ENCODE measurements at places on chromosomes 12 and 14.

- DNase-seq = no peak
Observed at GRCh38 chr14:43336351-43336750, 1170.7 kb downstream of the FSCB start.

DNA sequence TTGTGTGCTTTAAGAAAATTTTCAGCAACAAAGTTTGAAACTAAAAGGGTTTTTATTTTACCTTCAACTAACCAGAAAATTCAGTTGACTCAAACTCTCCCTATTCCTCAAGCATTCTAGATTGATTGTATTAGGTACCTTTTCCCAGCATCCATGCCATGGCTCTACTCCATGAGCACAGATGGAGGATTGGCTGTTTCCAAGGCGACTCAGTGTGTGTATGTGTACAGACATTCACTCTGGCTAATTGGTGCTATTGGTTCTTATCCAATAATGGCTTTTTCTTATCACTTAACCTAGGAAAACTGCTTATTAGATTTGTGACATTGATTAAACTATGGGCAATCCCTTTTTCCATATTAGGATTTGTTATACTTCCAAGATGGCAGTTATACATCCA is 202.6 kb downstream of the ANO6 start:
- no peak for DNase-seq

- no peak for DNase-seq
Observed at GRCh38 chr12:115147916-115148315, 463.9 kb upstream of the TBX3 start.

DNA sequence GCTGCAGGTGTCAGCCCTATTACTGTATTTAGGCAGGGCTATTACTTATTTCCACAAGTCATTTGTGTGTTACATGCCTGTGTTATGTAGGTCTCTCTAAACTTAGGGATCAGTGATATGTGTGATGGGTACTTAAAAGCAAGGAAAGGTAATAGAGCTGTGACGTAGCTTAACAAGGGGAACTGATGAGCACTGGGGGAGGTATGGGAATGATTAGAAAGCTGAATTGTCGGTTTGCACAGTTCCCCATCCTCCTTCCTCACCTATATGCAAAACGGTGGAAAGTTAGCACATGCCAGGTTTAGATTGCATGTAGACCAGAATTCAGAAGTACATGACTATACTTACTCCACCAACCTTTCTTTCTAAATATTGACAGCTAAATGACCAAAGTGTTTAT is 494.3 kb upstream of the GARIN6 start:
- DNase-seq = no peak

DNA sequence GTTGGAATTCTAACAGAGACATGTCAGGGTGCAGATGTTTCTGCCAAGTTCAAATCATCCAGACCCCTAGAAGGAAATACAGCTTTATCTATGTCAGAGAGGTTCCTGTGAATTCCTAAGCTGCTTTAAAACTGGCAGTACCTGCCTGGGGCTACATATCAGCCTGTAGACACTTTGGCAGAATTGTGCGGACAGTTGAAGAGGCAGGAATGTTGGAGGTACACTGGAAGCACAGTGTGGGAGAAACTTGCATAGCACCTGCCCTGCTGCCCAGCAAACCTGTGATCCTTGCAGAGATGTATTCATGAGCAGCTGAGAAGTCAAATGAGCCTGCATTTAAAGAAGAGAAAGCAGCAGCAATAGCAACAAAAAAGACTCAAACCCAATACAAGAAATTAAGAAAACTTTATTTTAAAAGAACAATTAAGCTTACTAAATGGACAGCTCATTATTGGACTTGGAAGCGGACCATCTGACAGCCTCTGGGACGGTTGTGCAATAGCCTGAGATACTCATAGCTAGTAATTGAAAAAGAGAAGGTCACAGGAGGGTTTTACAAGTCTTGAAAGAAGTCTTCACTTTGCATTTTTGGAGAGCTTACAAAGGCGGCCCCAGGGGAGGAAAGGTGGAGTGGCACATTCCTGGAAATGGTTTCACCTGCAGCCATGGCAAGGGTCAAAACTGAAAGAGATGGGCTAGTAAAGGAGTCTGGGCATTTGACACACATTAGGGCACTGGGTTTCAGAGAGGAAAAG is 280.9 kb upstream of the FLRT2 start:
- DNase-seq = no peak

GRCh38 chr12:4280351-4281163 is 7.0 kb downstream of the CCND2 start:
- DNase-seq = no peak

- no peak for DNase-seq
Observed at GRCh38 chr12:108646600-108647579, 13.2 kb upstream of the SELPLG start.

DNA sequence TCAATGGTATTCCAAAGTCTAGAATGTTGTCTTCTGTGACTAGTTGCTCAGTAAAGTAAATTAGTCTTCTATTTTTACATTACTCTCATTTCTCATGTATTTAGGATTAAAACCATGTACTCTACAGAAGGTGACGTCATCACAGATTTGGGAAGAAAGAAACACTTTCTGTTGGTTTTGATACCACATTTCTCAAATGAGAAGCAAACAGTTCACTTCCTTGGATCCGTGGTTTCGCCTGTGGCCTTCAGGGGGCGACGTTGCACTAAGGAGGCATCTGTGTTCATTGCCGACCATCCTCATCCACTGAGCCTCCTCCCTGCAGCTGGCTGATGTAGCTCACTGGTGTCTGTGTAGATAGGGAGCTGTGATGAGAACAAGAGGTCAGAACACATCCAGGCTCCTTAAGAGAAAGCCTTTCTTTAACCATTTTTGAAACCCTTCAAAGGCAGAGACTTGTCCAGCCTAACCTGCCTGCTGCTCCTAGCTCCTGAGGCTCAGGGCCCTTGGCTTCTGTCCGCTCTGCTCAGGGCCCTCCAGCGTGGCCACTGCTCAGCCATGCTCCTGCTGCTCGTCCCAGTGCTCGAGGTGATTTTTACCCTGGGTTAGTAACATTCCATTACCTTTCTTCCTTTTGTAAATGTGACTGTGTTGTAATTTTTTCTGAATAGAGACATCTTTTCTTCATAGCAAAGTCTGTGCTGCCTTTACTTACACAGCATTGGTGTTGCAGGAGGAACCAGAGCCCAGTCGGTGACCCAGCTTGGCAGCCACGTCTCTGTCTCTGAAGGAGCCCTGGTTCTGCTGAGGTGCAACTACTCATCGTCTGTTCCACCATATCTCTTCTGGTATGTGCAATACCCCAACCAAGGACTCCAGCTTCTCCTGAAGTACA is 220.6 kb upstream of the OR4E1 start:
- no peak for DNase-seq

DNA sequence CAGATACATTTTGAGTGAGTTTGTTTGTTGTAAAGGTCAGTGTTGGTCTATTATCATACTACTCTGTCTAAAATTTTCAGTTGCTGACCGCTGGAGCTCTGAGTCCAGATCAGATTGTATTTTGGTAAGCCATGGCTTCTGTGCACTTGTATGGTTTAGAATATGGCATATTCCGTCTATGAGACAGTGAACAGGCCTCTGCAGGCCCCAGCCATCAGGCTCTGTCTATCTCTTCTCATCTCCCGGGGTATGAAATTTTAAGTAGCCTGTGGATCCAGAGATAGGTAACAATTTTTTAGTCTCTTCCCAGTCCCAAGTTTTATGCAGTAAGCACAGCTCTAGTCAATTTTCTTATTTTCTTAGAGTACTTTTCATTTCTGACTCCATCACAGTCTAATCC is 1929.1 kb upstream of the SEL1L start:
- DNase-seq = no peak

DNA sequence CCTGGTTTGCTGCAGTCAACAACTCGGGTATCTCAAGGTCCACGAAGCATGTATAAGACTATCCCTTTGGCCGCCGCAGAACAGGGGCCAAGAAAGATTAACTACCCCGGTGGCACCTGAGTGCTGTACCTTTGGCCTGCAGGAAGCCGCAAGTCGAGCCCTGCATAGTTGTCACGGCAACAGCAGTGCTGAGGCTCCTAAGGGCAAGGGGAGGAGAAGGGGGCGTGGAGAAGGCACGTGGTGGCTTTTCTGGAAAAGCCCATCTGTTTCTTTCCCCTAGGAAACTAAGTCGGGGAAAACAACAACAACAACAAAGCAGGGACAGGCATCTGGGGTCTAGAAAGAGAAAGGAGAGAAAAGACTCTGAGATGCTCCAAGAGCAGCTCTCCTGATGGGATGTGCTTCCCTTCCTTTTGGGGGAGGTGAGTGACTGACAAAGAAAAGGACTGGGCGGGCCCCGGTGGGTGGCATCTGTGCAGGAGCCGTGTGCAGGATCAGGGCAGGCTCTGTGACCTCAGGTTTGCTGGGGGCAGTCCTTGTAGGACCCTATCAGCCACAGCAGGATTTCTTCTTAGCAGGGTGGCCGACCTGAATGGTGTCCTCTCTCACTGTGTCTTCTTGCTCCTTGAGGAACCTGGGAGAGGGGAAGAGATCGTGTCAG is 123.9 kb downstream of the PRMT8 start:
- DNase-seq = no peak

DNA sequence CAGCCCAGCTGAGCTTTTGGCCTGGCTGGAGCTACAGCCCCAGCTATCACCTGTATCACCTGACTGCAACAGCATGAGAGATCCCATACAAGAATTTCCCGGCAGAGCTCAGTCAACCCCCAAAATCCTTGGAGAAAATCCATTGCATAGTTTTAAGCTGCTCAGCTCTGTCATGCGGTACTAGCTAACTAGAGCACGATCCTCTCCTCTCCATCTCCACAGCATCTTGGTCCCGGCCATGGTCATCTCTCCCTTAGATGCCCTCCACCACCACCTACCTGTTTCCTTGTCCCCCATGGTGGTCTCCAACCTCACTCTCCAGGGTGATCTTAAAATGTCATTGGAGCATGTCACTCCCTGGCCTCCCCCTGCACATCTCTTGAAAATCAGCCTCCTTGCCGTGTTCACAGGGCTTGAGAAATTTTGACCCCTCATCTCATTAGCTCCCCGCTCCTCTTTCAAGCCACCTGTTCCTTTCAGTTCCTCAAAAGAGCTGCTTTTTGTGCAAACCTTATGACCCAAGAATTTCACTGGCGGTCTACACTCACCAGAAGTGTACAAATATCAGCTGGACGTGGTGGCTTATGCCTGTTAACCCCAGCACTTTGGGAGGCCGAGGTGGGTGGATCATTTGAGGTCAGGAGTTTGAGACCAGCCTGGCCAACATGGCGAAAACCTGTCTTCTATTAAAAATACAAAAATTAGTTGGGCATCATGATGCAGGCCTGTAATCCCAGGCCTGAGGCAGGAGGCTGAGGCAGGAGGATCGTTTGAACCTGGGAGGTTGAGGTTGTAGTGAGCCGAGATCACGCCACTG is 8.1 kb upstream of the CLMN start:
- no peak for DNase-seq

- DNase-seq = peak; percentile 48
Observed at GRCh38 chr12:108689314-108690190, 41.8 kb downstream of the CORO1C start.

GRCh38 chr12:28021704-28022103 is 49.2 kb upstream of the PTHLH start:
- DNase-seq = no peak

- DNase-seq = no peak
Observed at GRCh38 chr14:97137705-97138104, 340.5 kb downstream of the VRK1 start.

DNA sequence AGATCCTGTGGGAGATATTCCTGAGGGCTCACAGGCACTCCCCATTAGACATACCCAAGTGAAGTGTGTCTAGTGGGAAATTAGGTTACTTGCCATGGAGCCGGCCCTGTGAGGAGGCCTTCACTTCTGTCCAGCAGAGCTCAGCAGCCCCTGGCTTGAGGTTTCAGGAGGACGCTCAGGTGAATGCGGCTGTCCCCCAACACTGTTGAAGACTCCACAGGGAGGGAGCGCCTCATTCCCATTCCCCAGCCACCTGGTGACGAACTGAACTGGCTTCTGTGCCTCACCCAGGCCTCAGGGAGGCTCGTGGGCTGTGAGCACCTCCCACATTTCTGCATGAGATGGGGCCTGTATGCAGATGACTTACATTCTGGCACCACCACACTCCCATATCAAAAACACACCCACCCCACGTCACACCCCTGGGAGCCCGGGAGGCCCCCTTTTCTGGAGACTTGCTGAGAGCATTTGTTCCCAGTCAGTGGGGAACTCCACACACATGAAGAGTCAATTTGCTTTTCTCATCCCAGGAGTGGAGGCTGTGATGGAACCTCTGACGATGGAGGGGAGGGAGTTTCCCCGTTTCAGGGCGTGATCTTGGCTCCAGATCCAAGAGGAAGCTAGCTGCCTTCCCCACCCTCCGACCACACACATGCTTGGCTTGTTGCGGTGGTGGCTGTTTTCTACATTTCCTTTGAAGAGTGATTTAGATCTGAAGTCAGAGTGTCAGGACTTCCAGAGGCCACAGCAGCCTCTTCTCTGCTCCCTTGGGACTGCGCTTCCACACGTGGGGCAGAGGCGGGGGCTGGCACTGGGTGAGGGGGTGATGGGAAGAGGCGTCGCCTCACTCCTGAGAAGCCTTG is 120.7 kb downstream of the ADGRD1 start:
- DNase-seq = no peak

DNA sequence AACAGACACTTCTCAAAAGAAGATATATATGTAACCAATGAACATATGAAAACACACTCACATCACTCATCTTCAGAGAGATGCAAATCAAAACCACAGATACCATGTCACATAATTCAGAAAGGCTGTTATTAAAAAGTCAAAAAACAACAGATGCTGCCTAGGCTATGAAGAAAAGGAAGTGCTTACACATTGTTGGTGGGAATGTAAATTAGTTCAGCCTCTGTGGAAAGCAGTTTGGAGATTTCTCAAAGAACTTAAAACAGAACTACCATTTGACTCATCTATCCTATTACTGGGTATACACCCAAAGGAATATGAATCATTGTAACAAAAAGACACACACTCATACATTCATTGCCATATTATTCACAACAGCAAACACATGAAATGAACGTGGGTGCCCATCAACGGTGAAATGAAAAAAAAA is 35.1 kb downstream of the EIF2S3B start:
- DNase-seq = no peak

GRCh38 chr14:52299692-52300278 is 14.3 kb upstream of the PTGER2 start:
- no peak for DNase-seq

DNA sequence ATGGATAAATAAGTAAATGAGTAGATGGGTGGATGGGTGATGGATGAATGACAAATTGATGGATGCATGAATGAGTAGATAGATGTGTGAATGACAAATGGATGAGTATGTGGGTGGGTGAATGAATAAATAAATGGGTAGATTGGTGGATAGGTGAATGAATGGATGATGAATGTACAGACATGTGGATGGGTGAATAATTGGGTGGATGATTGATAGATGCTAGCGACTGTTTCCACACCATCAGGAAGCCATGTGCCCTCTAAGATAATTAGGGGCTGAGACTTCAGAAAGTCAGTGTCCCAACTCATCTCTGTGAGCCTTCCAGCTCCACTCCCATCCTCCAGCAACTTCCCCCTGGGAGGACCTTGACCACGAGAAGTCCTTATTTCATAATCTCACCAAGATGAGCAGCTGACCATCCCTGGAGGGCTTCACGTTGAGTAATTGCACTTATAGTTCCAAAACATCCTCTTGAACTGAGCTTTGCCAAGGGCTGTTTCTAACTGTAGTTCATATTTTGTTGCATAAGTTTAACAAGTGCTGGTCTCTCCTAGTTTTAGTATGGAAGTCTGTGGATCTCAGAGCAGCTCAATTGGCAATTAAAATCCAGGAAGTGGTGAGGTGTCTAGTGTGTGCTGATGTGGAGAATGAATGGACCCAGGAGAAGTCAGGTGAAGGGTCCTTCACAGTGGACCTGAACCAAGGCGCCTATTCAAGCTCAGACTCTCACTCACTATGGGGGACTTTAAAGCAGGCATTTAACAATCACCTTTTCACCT is 295.7 kb downstream of the ADGRD1 start:
- no peak for DNase-seq
